ENCODE measurements at places on chromosomes 3 and 15. TPM values are rescaled to one million over a fixed set of nuclear protein-coding genes. Genes with fewer than 3 reads are reported as not detected.

The IL12A gene
- total RNA-seq: not detected

The FRMD4B gene
- 70.0 TPM for total RNA-seq

The SLC6A1 gene
- total RNA-seq: not detected

The THRB gene
- 29.2 TPM for total RNA-seq

The WNT5A gene
- total RNA-seq: 5.3 TPM

The EMC7 gene
- 42.1 TPM for total RNA-seq

The HAUS2 gene
- total RNA-seq: 37.8 TPM

The TGFBR2 gene
- total RNA-seq: 261 TPM

The CASR gene
- not detected for total RNA-seq

The CFAP20DC gene
- 1.3 TPM for total RNA-seq

The GOLGA8M gene
- 4.4 TPM for total RNA-seq

The ZNF385D gene
- total RNA-seq: 8.7 TPM

The DLL4 gene
- total RNA-seq: 7.0 TPM

The FOXB1 gene
- not detected for total RNA-seq

The SLC38A3 gene
- not detected for total RNA-seq

The FBXW12 gene
- not detected for total RNA-seq
